ENCODE measurements at places on chromosomes 2 and 18.

DNA sequence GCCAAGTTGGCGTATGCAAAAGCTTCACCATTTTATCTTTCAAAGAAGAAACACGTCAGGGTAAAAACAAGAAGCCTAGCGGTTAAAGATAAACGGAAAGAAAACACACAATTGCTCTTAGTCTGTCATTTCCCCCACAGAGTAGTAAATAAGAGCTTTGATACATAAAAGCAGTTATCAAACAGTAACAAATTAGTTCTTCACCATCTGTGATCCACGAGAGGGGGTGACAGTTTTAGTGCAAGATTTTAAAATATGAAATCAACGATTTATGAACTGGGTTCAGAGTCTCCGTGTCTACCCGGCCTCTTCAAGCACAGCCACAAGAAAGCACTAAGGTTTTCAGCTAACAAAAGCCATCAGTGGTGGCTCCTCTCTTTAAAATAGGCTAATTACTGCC lies 703.9 kb upstream of the ID2 start:
- no peak for DNase-seq

DNA sequence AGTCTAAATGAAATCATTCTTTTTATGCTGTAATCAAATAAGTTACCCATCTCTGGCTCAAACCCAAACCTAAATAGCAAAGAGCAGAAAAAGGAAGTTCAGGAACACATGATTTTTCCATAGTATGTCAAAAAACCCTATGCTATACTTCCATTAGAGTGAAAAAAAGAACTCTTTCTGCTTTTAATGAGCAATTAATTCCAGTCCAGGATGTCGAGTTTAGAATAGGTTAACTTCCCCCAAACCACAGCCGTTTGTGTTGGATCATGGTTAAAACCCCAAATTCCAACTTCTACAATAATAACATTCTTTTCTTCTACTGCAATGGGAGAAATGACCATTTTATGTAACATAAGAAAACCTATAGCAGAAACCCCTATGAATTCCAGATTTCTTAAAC lies 171.1 kb upstream of the NRP2 start:
- peak; percentile 24 for DNase-seq

- DNase-seq, result no peak
Observed at GRCh38 chr2:202109139-202109736, 36.2 kb downstream of the KIAA2012 start.

GRCh38 chr2:100610381-100610831 lies 47.6 kb downstream of the PDCL3 start:
- peak; percentile 56 for DNase-seq

GRCh38 chr2:681312-681711 lies 4.1 kb upstream of the TMEM18 start:
- no peak for DNase-seq

DNA sequence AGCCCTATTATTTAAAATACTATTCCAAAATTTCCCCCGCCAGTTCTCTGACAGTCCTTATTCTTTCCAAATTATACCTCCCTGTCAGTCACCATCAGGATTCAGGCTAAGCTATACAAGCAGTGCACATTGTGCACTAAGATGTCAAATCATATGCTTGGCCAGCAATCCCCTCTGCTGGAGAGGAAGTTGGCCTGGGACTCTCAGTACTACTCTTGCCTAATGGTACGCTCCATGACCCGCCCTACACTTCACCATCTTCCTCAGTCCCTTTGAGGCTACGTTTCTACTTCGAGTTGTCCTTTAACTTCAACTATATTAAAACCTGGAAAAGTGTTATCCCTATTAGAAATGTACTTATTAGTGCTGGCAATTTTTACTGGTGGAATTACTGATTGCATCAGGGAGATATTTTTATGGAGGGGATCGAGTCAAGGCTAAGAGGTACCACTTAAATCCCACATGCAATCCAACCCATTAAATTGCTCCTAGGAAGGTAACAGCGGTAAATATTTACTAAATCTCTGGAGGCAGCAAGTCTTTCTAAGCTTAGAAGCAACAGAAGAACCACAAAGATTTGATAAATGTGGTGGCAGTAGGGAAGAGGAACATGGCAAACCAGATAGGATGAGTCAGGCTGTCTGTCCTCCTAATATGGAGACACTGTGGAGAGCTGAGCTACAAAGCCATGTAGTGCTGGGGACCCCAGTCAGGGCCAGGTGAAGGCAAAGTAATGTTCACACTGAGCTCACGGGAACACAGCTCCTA lies 2.7 kb downstream of the USP40 start:
- peak; percentile 52 for DNase-seq

DNA sequence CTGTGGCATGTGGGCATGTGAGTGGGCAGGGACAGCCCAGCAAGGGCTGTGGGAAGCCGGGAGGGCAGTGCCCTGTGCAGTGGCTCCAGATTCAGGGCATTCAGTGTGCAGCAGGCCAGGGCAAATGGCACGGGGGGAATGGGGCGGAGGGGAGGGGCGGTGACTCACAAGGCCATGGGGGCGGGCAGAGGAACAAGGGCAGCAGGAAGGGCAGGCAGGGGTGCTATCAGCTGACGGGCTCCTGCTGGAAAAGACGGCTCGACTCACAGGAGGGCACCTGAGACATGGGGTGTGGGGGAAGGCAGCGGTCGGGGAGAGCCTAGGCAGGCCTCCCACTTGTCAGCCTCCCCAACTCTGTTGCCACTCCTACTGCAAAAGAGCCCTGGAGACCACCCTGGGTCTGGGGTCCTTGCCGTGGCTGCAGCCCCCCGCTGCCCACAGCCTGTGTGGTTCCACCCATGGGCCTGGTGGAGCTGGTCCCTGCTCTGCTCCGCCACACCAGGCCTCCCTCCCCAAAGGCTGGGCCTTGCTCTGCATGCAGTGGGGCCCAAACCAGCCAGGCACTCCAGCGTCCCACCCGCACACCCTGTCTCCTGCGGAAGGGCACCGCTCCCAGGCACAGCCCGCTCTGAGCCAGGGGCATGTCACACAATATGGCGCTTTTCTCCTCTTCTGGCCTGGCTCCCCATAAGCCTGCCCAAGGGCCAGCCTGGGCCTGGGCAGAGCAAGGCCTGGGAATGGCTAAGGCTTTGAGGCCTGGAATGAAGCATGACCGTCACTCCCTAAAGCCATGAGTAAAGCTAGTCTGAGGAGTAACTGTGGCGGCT lies 25.9 kb downstream of the HS6ST1 start:
- DNase-seq, result no peak

- no peak for DNase-seq
Observed at GRCh38 chr2:202909394-202910192, 1.9 kb downstream of the WDR12 start.

GRCh38 chr2:164568317-164568716 lies 53.0 kb downstream of the GRB14 start:
- no peak for DNase-seq

GRCh38 chr2:170006587-170007325 lies 171.2 kb upstream of the MYO3B start:
- DNase-seq, result no peak

DNA sequence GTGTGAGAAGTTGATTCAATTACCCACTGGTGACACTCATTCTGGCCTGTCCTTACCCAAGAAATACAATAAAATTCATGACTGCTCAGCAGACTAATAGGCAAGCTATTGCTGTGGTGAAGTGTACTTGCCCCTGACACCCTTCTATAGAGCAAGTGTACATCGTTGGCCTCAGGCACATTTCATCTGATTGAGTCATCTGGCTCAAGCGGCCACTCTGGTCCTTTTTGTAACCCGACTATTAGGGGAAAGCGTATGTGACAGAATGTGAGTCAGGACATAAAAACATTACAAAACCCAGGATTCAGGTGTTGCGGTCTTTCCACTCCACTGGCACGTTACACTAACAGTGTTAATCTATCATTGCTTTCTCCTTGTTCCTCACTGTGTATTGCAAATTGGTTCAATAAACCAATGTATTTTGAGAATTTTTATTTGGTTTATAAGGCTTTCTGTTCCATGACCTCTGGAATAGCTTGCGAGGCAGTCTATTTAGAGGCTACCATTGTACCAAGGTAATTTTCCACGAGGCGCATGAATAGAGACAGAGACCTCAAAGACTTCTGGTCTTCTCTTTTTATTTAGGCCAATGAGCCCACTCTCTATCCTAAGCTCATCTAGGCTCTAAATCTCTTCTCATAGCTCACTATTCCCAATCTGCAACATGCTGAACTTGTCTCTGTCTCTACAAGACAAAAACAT lies 10.2 kb upstream of the TTC32 start:
- DNase-seq, result no peak

- DNase-seq, result no peak
Observed at GRCh38 chr2:37973615-37974353, 48.7 kb downstream of the RMDN2 start.

DNA sequence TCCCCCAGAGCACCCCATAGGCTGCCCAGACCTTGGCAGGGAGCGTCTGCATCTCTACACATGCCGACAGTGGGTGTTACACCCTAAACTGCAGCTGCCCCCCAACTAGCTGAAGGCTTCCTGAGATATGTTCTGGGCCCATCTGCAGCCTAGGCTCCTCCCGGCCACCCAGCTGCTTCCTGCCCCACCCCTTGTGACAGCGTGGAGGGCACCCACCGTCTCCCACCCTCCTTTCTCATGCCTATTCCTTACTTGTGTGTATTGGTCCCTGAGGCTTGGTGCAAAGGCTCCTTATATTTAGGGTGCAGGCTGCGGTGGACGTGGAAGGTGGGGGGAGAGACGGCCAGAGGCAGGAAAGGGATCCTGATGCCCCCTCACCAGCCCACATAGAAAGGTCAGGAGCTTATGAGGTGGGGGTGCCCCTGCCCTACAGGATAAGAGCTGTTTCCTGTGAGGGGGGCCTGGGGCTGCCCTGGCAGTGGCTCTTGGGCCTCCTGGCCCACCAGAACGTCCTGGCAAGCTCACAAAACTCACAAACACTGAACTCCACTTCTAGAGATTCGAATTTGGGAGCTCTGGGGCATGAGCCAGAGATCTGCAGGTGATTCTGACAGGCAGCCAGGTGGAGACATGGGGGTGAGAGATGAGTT lies 7.3 kb upstream of the PROM2 start:
- no peak for DNase-seq

GRCh38 chr18:4283746-4284291 lies 171.3 kb downstream of the DLGAP1 start:
- no peak for DNase-seq

GRCh38 chr2:231188506-231189170 lies 9.8 kb upstream of the ARMC9 start:
- DNase-seq, result no peak

- DNase-seq, result peak; percentile 24
Observed at GRCh38 chr2:109009920-109010610, 21.0 kb upstream of the EDAR start.

- DNase-seq, result peak; percentile 85
Observed at GRCh38 chr2:28687171-28687570, 64.5 kb upstream of the PPP1CB start.

GRCh38 chr18:394987-395362 lies 105.5 kb downstream of the COLEC12 start:
- no peak for DNase-seq

- no peak for DNase-seq
Observed at GRCh38 chr18:69981948-69982347, 34.3 kb upstream of the CD226 start.

GRCh38 chr2:58834404-58834803 lies 593.3 kb upstream of the FANCL start:
- peak; percentile 35 for DNase-seq

DNA sequence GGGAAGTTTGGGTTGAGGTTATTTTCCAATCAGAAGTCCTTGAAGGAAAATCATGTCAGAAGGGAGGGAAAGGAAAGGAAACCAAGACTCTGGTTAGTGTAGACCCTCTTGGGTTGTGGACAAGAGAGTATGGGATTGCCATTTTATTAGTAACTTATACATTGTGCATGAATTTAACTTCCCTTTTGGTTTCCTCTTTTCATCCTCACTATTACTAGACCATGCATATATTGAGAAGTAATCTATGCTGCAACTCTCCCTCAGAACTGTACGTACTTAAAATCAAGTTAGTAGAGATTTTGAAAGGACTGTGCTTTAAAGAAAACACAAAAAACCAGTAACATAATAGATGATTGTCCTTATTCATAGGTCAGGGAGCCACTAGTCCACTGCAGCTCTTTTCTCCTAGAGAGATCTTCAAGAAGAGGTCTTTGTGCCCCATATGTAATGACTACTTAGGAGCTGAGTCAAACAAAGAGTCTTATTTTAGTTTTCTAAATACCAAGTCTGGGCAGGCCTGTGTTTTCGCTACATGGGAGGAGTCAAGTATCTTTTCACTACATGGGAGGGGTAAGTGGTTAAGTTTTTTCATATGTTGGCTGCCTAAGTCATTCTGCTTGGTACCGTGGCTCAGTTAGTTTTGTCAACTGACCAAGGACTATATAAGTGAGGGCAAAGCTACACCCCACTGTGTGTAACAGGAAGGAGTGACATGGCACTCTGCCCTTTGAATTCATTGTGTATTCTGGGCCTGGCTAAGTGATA lies 25.2 kb upstream of the FAM117B start:
- peak; percentile 80 for DNase-seq

DNA sequence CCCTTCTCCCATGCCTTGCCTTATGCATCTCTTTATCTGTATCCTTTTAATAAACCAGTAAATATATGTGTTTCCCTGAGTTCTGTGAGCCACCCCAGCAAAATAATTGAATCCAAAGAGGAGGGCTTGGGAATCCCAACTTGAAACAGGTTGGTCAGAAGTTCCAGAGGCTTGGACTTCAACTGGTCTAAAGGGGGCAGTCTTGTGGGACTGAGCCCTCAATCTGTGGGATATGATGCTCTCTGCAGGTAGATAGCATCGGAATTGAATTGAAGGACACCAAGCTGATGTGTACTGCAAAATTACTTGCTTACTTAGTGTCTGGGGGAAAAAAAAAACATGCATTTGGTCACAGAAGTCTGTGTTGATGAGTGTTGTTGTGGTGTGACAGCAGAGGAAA lies 1033.5 kb upstream of the TMEFF2 start:
- no peak for DNase-seq

Measured in suppressor macrophage (primary cell).